ENCODE measurements at places on chromosomes 4 and X. TPM values are rescaled to one million over a fixed set of nuclear protein-coding genes. Genes with fewer than 3 reads are reported as not detected.

DNA sequence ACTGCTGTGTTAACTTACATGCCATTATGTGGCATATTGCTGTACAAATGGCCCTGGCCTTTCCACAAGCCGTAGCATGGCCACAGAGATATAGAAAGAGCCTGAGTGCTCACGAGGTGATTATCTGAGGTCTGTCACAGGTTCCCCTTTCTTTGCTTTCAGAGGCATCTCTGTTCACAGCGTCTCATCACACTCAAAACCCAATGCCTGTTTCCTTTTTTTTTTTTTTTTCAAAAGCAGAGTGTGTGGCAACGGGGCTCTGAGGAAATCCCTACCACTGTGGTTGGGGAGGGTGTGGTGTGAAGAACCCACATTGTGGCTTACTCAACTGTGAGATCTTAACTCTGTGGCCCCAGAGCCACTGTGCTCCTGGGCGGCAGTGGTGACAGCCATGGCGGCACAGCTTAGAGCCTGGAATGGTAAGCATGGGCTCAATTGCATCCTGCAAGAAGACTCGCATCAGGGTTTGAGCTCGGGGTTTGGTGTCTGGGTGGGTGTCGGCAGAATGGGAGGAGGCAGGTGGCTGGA, 30.8 kb downstream of the RTL5 start:
- DNase-seq: no peak

GRCh38 chr4:34412911-34413310, 1831.4 kb downstream of the ARAP2 start:
- DNase-seq: no peak

- DNase-seq: no peak
Observed at GRCh38 chrX:149571770-149572169, 15.5 kb downstream of the MAGEA9B start.

GRCh38 chr4:39621582-39621981, 17.1 kb downstream of the SMIM14 start:
- DNase-seq: peak; percentile 50

The SPANXN4 gene
- not detected for total RNA-seq

DNA sequence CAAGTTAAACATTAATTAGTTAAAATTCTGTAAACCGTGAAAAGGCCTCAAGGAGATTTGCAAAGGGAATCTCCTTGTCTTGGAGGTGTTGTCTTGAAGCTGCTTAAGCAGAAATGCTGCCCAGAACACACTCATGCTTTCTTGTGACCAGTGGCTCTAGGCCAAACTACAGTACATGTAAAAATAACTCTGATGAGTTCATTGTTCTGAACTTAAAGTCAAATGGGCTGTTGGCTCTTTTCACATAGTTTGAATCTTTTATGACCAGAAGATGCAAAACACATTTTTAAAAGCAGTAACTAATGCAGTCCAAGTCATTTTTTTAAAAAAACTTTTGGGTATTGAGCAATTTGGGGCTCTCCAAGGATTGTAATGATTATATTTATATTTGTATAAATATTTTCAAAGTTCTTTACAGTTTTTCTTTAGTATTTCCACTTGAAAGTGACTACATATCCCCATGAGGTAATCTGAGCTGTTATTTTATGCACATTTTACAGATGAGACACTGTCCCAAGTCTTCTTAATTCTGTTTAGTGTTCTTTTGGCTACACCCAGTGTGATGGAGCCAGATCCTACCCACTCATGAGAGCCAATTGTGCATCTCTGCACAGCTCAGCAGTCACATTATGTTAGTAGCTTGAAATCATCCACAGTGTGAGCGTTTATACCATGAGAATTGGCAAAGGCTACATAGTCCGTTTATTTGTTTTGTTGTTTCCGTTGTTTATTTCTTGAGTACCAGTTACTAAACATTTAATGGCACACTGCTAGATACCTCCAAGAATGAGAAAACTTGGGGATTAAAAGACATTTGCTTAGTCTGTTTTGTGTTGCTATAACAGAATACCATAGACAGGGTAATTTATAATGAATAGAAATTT, 112.8 kb upstream of the ATXN3L start:
- no peak for DNase-seq

The PCDH18 gene
- 5.0 TPM for total RNA-seq

The CCDC149 gene
- total RNA-seq: 10.8 TPM

The PABPC1L2A gene
- total RNA-seq: not detected

GRCh38 chr4:159368320-159368719, 265.4 kb downstream of the RAPGEF2 start:
- no peak for DNase-seq

GRCh38 chrX:132651421-132652086, 162.7 kb upstream of the MBNL3 start:
- DNase-seq: no peak

GRCh38 chr4:184361443-184361842, 112.9 kb downstream of the IRF2 start:
- no peak for DNase-seq

DNA sequence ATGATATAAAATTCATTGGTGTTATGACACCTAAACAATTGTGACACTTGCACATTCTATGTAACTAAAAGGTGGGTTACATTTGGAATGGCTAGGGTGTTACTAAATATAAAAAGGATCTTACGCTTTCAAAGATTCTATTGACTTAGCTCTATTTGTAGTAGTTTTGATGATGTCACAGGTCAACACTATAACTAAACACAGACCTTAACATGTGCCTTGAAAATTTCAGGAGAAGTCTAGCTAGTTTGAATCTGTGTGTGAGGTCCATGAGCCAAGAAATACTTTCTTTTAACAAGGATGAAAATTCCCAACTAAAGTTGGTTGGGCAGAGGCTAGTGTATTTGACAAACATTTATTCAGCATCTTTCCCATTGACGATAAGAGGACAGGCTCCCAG, 298.0 kb downstream of the GPAT3 start:
- no peak for DNase-seq

DNA sequence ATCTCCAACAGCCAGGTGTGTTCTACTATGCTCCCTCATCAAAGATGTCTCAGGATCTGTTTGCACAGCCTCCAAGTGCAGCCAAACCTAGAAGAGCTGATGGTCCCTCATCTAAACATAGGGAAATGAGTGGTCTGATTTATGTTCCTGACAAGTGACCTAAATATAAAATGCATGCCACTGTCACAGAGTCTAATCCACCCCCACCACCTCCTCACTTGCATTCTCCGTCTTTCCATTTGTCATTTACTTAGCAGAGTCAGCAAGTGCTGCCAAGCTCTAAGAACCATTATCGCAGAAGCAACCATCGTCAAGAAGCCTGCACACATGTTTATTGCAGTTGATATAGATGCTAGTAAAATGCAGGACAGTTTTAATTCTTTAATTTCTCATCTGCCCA, 33.1 kb upstream of the VCX3A start:
- DNase-seq: no peak

DNA sequence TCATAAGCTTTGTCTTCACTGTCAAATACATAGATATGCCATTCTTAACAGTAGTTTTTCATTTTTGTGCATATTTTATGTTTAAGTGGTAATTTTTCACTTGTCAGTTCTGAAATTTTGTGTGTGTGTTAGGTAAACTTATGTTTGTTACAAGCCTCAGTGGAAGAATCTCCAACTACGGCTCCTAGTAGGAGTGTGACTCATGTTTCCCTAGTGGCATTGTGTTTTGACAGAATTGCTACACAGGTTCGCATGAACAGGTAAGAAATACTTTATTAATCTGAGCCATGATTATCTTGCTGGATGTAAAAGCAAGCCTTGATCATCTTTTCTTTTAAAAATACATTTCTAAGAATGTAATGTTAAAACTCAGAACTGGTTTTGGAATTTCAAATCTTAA, 94.4 kb downstream of the BLTP1 start:
- no peak for DNase-seq

The S100G gene
- not detected for total RNA-seq

The TAF1 gene
- total RNA-seq: 13.4 TPM

DNA sequence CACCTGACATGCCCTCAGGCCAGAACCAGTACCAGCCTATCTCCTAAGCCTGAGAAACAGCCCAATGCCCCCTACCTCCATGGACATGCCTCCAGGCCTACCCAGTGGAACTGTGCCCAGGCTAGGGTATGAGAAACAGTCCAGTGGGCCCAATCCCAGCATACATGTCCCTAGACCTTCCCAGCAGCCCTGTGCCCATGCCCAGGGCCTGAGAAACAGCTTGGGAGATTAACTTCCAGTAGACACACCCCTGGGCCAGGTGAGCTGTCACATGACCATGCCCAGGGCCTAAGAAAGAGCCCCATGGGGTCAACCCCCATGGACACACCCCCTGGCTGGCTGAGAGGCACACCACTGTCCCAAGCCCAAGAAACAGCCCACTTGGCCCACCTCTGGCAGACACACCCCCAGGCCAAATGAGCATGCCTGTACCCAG, 78.8 kb downstream of the CBR4 start:
- no peak for DNase-seq

GRCh38 chrX:12878536-12878935, 11.7 kb downstream of the TLR7 start:
- DNase-seq: no peak

The PITX2 gene
- total RNA-seq: not detected

The CXCL11 gene
- total RNA-seq: not detected

DNA sequence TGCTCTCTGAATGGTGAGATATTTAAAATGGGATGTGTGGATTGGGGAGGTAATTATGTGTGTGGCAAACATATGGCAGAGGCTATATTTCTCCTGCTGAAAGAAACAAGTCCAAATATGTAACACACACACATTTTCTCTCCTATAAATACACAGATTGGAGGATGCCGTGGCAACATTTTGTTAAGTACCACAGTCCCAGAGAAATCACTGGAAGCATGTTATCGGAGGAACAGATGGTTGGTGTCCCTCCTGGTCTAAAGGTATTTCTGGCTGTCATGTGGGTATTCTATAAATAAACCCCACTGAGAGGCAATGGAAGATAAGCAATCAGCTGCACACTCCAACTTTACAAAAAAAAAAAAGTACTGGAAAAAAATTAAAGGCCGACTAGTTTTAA, 528.3 kb upstream of the BOD1L1 start:
- DNase-seq: no peak

GRCh38 chr4:28310926-28311325, 1450.3 kb downstream of the STIM2 start:
- no peak for DNase-seq

The TRIM75 gene
- not detected for total RNA-seq

- peak; percentile 49 for DNase-seq
Observed at GRCh38 chr4:186844059-186844681, 120.5 kb upstream of the FAT1 start.

GRCh38 chr4:11589676-11590075, 161.0 kb upstream of the HS3ST1 start:
- no peak for DNase-seq

The LRCH2 gene
- 1.0 TPM for total RNA-seq

DNA sequence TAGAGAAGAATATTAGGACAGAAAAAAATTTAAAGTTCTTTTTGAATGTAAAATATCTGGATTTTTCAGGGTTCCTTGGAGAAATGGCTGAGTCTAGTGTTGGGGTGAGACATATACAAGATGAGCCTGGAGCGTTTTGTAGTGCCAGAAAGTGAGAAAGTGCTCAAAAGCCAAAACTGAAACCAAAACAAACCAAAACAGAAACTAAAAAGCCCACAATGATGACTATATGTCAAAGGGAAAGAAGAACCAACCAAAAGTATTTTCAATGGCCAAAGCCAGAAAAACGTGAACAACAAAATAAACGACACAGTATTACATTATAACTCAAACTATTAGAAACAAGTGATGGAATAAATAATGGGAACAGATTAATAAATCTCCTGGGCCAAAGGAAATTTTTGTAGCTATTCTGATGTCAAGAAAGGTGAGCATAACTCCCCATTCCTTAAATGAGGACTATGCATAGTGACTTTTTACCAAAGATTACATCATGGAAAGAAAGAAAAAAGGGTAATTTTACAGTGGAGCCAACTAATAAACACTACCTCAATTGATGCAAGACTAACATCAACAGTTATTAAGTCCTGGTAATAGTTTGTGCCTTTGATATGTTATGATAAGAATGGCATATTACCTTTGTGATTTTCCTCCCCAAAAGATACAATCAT, 1137.6 kb downstream of the C4orf33 start:
- no peak for DNase-seq

- DNase-seq: peak; percentile 66
Observed at GRCh38 chrX:153926858-153927671, 1.0 kb upstream of the ARHGAP4 start.

- no peak for DNase-seq
Observed at GRCh38 chrX:72358313-72358712, 52.6 kb upstream of the CITED1 start.

DNA sequence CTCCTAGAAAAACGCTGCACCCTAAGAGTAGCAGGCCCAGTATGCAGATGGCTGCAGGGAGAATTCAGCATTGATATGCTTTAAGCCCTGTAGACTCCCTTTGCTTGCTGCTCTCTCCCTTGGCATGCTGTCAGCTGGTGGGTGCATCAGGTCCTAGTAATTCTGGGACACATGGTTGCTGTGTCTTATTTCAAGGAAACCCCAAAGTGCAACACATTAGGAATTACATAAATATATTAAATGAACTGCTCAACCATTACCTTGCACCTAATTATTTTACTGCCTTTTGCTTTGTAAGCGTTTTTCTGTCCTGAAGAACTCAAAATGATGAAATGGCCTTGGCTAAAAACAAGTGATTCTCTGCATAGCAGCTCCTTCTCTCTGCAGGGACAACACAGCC, 516.3 kb downstream of the ZIC3 start:
- DNase-seq: no peak

The ARX gene
- not detected for total RNA-seq

The AFF2 gene
- 0.24 TPM for total RNA-seq

DNA sequence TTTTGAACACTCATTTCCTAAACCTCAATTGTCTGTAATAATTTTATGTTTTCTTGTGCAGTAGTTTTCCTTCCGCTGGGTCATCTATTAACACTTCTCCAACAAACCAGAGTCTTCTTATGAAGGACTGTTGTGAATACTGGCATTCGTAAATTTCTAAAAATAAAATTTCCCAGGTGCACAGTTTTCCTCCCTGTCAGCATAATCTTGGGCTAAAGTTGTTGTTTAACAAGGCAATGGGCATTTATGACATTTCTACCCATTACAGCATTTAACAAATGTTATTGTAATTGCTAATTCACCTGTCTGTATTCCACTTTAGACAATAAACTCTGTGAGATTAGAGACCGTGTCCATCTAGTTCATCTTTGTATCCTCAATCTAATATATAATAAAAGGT, 1.2 kb downstream of the SCFD2 start:
- no peak for DNase-seq

- DNase-seq: no peak
Observed at GRCh38 chr4:114727461-114727860, 128.9 kb downstream of the UGT8 start.

- DNase-seq: no peak
Observed at GRCh38 chr4:123578276-123579029, 181.9 kb downstream of the SPRY1 start.

DNA sequence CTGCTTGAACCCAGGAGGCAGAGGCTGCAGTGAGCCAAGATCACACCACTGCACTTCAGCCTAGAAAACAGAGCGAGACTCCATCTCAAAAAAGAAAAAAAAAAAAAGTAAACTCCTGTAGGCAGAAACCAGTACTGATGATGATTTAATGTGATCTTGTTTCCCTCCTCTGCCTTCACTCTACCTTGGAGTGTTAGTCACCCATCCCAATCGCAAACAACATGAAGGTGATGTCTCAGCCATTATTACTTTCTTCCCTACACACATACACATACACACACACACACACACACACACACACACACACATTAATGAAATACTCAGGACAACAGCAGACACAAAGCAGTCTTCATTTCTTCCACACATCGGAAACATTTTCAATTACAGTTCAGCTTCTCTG, 15.6 kb downstream of the XKRX start:
- DNase-seq: no peak

The SPANXN3 gene
- not detected for total RNA-seq

The MMRN1 gene
- 2.3 TPM for total RNA-seq
